GOT3 (cell line): ENCODE measurements at places on chromosomes 3 and 15.

DNA sequence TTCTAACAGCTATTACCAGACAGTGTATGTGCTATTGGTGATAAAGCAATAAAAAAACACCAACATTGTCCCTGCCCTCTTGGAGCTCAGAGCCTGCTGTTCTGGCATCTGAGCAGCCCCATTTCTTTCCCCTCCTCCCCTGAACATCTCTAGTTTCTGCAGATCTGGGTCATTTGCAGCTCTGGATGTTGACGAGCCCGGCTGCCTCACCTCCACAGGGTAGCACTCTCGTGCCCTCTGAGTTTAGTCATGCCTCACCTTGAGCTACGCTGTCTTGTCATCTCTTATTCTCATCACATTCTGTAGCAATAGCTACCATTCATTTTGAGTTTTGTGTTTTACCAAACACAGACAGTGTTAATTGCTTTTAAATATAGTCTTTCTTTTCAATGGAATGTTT, 30.0 kb upstream of the GPR171 start:
- DNase-seq: no peak

- no peak for DNase-seq
These were observed 1.6 kb downstream of the GOLGB1 start for GRCh38 chr3:121747976-121748375.

DNA sequence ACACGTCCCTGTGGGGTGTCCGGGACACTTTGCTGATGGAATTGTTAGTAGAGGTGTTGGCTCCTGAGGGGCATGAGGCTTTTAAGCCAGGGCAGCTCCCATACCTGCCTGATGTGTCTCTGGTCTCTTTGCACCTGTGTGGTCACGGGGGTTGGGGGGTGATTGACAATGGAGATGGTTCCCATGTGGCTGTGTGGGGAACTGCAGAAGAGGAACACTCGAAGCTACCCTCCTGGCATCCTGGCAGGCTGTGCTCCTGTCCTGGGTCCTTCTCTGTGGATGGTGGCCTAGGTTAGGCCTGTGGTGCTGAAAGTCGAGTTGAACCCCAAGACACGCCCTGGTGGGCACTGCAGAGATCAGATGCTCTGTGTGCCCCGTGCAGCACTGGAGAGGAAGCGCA, 73.4 kb downstream of the HMCES start:
- DNase-seq: no peak

DNA sequence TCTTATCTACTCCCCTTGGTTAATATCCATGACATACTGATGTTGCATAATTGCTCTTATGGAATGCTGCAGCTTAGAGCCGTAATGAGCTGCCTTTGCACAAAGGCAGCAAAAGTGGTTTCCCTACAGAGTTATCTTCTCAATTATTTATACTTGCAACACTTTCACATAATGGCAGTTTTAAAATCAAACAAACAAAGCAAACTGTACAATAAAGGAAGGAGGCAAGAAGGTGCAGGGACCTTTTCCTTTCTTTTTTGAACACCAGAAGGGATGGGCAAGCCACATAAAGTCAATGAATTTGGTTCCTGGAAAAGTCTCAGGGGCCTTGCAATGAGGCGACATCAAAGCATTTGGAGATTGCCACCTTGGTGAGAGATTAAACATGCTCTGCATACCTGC, 188.0 kb downstream of the MEIS2 start:
- no peak for DNase-seq

- no peak for DNase-seq
These were observed 141.2 kb downstream of the SERPINI1 start for GRCh38 chr3:167876620-167877281.

DNA sequence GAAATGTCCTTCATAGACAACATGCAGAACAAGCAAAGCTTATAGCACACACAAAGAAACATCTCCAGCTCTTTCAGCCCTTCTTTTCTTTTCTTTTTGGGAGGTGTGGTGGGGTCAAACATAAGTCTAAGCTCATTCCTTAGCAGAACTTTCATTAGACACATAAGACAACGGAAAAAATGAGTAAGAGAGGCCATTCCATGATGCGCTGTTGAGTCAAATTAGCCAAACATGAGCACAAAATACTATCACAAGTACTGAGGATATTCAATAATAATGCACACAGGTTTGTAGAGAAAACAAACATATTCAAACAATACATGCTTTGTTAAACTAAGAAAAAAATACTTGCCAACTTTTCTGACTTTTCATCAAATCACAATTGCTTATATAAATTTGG, 83.0 kb downstream of the PLOD2 start:
- DNase-seq: no peak

- DNase-seq: no peak
These were observed 7.9 kb downstream of the KIF7 start for GRCh38 chr15:89647191-89647851.

- DNase-seq: no peak
These were observed 22.7 kb upstream of the RARB start for GRCh38 chr3:25405335-25405734.

GRCh38 chr3:123432832-123433523, 15.9 kb downstream of the ADCY5 start:
- no peak for DNase-seq

- no peak for DNase-seq
These were observed 20.0 kb upstream of the LARS2 start for GRCh38 chr3:45368382-45368781.

DNA sequence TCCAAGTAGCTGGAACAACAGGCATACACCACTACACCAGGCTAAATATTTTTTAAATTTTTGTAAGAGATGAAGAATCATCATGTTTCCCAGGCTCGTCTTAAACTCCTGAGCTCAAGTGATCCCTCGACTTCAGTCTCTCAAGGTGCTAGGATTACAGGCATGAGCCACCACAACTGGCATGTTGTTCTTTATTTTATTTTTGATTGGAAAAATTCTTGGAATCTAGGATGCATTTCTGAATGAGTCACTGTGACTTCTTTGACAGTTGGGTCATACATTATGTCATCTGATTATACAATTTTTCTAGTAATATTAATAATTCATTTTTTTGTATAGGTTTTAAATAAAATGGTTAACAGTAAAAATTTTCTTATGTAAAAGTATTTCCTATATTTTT, 870.2 kb downstream of the SI start:
- DNase-seq: no peak

DNA sequence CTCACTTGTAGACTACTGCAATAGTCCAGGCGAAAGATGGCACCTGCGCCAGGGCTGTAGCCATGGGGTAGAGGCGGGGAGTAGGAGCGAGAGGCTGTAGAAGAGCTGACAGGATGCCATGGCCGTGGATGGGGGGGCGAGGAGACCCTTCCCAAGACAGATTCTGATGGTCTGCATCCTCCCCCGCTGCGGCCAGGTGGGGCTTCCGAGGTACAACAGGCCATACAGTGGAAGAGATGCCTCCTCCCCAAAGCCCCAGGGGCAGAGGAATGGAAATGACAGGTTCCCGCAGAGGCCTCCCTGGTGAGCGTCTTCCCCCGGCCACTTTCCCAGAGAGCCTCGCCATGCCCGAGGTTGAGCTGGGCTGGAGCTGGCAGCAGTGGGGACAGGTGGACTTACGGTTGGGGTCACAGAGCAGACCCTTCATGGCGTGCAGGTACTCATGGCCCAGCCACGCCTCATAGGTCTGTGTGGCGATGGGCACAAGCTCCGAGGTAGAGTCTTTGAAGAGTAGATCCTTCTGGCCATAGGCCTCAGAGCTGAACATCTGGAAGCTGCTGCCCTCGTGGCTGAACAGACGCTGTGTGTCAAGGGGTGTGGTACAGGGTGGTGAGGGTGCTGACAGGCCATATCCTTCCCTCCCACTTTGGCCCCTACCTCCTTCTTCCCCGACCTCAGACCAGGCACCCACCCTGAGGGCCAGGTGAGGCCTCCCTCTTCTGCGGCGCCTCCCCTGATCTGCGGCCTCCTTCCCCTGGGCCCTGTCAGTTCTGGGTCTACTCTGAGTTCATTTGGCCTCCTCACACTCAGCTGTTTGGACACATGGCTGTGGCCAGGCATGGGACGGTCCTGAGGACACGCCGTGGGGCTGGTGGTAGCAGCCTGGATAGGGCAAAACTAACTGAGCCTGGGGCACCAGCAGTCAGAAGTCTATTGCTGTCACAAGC, 13.6 kb downstream of the MELTF start:
- DNase-seq: no peak

DNA sequence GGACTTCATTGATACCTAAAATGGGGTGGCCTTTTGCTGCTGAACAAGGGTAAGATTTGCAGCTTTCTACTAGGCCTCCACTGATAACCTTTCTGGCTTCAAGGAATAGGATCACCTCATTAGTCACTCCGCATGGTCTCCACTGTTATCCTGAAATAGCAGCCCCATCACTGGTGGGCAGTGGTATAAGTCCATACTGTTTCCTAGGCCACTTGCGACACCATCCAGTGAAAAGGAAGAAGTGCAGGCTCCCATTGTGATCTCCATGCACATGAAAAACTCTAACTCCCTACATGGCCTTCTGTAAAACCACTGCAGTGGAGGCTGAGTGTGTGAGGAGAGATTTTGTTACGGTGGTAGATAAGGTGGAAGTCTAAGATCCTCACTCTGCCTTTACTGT, 1455.9 kb downstream of the SI start:
- no peak for DNase-seq

GRCh38 chr3:44995142-44995770, 19.2 kb downstream of the EXOSC7 start:
- DNase-seq: no peak

GRCh38 chr15:85615930-85616329, 178.8 kb downstream of the KLHL25 start:
- DNase-seq: no peak
